H9 (cell line): ENCODE measurements at places on chromosomes 16 and 17. TPM values are rescaled to one million over a fixed set of nuclear protein-coding genes. Genes with fewer than 3 reads are reported as not detected.
A peak's percentile ranks its signal among the peaks of the same experiment; 100 is the strongest.

CEP112 gene
- 5.2 and 5.4 TPM in 2 replicates for total RNA-seq

NXN gene
- 91.7 and 93.6 TPM in 2 replicates for total RNA-seq

ACTG1 gene
- 4,136 and 4,160 TPM in 2 replicates for total RNA-seq

IRX3 gene
- 1.8 and 2.4 TPM in 2 replicates for total RNA-seq

RND2 gene
- total RNA-seq = 47.8 and 50.7 TPM in 2 replicates

TNFRSF13B gene
- 0.11 and 0.28 TPM in 2 replicates for total RNA-seq

LRRC37A gene
- total RNA-seq = 1.9 and 2.0 TPM in 2 replicates

DNA sequence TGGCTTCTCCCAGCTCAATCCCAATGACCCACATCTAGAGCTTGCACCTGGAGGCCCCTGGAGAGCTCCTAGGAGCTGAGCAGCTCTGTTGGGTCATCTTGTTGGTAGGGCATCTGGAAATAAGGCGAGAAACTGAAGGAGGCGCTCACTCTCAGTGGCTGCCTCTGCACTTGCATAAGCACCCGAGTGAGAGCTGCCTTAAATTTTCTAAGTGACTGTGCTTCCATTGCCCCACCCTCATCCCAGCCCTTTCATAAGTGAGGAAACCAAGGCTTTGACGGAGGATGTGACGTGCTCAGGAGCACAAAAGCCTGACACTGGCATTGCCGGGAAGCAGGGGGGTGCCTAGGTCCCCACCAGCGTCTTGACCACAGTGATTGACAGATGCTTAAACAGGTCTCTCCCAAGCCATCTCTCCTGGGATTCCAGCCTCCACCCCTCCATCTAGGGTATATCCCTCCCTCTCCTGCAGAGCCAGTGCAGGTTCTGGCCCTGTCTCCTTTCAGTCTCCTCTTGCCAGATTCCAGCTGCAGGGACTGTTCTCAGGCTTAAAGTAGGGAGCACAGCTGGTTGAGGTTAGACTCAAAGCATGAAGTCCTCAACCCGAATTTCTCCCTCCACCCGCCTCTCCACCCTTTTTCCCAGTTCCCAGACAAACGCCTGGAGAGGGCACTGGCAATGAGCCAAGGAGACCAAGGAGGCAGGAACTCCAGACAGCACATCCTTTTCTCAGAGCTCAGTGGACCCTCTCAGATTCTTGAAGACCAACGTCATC is 113.7 kb downstream of the IRX5 start:
- no peaks in the 10 kb centered on the region for H3K4me1 ChIP-seq
- no peak overlapping the region for H3K4me3 ChIP-seq
- H3K36me3 ChIP-seq = no peaks in the 10 kb centered on the region
- no peak overlapping the region for H3K27ac ChIP-seq
- DNase-seq = no peak

- H3K27ac ChIP-seq = no peak overlapping the region
- DNase-seq = no peak
- peak overlapping the region; percentile 99 for H3K4me3 ChIP-seq
These were observed 1.4 kb upstream of the PRPSAP2 start for GRCh38 chr17:18856570-18856915.

- H3K36me3 ChIP-seq = peaks cover 4% of the 10 kb centered on the region
- no peak overlapping the region for H3K27ac ChIP-seq
- no peak overlapping the region for H3K4me3 ChIP-seq
- no peaks in the 10 kb centered on the region for H3K27me3 ChIP-seq
- DNase-seq = peak; percentile 93
- H3K4me1 ChIP-seq = no peaks in the 10 kb centered on the region
These were observed 51.3 kb downstream of the ZFP90 start for GRCh38 chr16:68590201-68590994.

DNA sequence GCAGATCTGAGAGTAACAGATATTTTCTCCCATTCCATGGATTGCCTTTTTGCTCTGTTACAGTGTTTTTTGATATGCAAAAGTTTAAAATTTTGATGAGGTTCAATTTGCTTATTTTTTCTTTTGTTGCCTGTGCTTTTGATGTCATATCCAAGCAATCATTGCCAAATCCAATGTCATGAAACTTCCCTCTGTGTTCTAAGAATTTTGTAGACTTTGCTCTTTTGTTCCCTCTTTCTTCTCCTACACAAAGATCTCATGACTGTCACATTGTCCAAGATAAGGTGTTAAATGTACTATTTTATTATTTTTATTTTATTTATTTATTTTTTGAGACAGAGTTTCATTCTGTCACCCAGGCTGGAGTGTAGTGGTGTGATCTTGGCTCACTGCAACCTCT is 18.9 kb upstream of the KCNH6 start:
- DNase-seq = no peak
- no peak overlapping the region; the same call in 2 of the 3 replicates for H3K4me3 ChIP-seq
- H3K27ac ChIP-seq = no peak overlapping the region
- H3K27me3 ChIP-seq = no peaks in the 10 kb centered on the region; the same call in 1 of the 2 replicates

DNA sequence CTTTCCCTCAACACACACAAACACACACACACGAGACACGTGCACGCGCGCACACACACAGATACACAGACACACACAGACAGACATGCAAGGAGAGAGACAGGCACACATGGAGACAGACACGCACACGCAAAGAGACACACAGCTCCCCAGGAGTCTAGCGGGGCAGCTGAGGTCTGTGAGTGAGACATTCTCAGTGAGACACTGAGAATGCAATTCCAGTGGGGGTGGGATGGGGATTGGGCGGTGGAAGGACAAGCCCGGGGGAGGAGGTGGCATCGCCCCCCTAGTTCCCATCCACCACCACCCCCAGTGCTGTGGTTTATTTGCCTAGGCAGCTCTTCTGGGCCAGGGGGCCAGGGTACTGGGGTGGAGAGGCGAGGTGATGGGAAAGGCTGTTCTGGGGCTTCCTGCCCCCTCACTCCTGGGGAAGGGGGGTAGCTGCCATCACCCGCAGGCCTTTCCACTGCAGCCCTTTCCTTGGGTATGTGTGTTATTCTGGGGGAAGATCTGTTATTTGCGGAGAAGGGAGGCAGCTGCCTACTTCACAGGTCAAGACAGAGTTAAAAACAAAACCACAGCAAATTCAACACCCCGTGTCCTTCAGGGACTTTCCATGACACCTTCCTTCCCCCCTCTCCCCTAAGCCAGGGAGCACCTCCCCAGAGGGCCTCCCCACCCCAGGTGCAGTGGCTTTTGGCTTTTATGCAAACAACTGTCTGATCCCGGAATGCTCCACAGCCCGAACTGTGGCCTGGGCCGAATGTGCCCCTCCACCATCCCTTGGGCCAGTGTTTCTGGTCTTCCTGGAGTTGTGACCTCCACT is 18.0 kb downstream of the GRB7 start:
- no peak overlapping the region for H3K27ac ChIP-seq
- H3K36me3 ChIP-seq = no peaks in the 10 kb centered on the region
- no peaks in the 10 kb centered on the region for H3K27me3 ChIP-seq
- no peak overlapping the region for H3K4me3 ChIP-seq
- peak; percentile 34 for DNase-seq

- H3K27me3 ChIP-seq = no peaks in the 10 kb centered on the region
- H3K36me3 ChIP-seq = peaks cover 14% of the 10 kb centered on the region
- no peaks in the 10 kb centered on the region; the same call in 1 of the 2 replicates for H3K4me1 ChIP-seq
These were observed 863 bp downstream of the LIMD2 start for GRCh38 chr17:63698886-63699637.

DNA sequence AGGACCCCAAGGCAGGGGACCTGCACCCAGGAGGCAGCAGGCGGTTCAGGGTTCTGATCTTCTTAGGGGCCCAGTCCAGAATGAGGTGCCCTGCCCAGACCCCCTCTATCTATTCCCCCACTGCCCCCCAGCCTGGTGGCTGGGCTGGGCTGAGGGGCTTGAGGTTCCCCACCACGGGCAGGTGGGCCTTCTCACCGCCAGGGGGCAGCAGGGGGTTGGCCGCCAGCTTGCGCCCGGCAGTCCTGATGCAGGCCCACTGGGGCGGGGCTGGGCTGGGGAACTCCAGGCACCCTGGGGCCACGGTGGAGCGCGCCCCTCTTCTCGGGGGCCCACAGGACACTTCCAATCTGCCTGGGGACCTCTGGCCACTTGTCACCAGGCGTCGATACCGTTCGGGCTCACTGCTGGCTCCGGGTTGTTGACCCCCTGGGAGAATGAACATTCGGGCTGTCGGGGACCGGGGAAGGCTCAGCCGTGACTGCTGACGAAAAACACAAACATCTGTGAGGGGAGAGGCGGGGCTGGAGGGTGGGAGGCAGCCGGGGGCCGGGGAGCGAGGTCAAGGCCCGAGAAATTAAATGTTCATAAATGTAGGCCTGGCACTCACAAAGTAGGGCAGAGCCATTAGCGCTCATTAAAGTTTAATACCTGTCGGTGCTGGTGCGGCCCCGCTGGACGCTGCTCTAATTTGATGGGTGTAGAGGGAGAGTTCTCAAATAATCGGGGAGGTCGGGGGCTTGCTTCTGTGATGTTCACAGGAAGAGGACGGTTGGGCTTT is 219.3 kb upstream of the GSE1 start:
- H3K27me3 ChIP-seq = no peaks in the 10 kb centered on the region
- peak; percentile 76 for DNase-seq
- no peaks in the 10 kb centered on the region for H3K36me3 ChIP-seq
- H3K27ac ChIP-seq = no peak overlapping the region
- no peak overlapping the region for H3K4me3 ChIP-seq

GRCh38 chr16:81616321-81617020 is 162.6 kb upstream of the PLCG2 start:
- H3K27me3 ChIP-seq = no peaks in the 10 kb centered on the region
- H3K4me1 ChIP-seq = no peaks in the 10 kb centered on the region; the same call in 1 of the 2 replicates
- H3K27ac ChIP-seq = no peak overlapping the region
- DNase-seq = peak; percentile 49
- H3K36me3 ChIP-seq = peaks cover 6% of the 10 kb centered on the region; the same call in 2 of the 3 replicates
- no peak overlapping the region for H3K4me3 ChIP-seq

- no peak overlapping the region for H3K27ac ChIP-seq
- H3K36me3 ChIP-seq = peaks cover 50% of the 10 kb centered on the region
- DNase-seq = no peak
These were observed 5.1 kb downstream of the RASD1 start for GRCh38 chr17:17491031-17491471.

DNA sequence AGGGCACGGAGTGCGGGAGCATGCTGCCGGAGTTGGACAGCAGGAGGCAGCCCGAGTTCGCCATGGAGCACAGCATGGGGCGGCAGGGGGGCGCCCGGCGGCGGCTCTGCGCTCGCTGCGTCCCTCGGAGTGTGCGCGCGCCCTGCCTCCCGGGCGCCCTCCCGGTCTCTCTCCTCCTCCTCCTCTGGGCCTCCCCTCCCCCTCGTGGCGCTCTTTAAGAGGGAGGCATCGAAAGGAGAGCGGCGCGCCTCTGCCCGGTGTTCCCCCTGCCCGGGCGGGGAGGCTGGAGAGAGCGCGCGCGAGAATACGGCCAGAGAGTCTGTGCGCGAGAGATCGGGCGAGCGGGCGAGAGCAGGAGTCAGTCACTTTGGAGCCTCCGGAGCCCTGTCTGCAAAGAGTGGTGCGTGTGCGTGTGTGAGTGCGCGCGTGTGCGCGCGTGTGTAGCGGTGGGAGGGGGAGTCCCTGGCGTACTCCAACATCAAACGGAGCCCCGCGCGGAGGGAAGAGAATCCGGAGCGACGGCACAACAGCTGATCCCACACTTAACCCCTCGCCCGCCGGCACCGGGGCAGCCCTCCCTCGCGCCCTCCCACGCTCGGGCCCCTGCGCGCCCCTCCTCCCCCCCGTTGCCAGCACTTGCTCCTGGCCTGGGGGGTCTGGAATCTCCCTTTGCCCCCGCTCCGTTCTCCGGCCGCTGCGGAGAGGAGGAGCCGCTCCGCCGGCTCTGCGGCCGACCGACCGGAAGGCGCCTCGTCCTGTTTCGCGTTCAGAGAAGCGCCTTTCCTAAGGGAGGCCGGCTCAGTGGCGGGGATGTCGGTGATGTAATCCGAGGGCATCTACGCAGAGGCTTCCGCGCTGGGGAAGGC is 108.9 kb downstream of the ENGASE start:
- H3K36me3 ChIP-seq = no peaks in the 10 kb centered on the region
- no peaks in the 10 kb centered on the region; the same call in 1 of the 2 replicates for H3K27me3 ChIP-seq
- DNase-seq = peak; percentile 85
- no peaks in the 10 kb centered on the region for H3K4me1 ChIP-seq
- no peak overlapping the region for H3K27ac ChIP-seq

- peaks cover 7% of the 10 kb centered on the region for H3K36me3 ChIP-seq
- DNase-seq = no peak
- H3K4me3 ChIP-seq = no peak overlapping the region
- H3K4me1 ChIP-seq = no peaks in the 10 kb centered on the region
- H3K27ac ChIP-seq = no peak overlapping the region
These were observed 4.6 kb downstream of the CNTD1 start for GRCh38 chr17:42803074-42803883.

GRCh38 chr16:58855291-58855863 is 121.3 kb upstream of the GOT2 start:
- no peaks in the 10 kb centered on the region for H3K27me3 ChIP-seq
- H3K27ac ChIP-seq = no peak overlapping the region
- H3K4me3 ChIP-seq = no peak overlapping the region
- peaks cover 8% of the 10 kb centered on the region for H3K36me3 ChIP-seq

GRCh38 chr16:78220571-78220970 is 121.1 kb downstream of the WWOX start:
- no peaks in the 10 kb centered on the region for H3K27me3 ChIP-seq
- no peaks in the 10 kb centered on the region for H3K4me1 ChIP-seq
- no peak for DNase-seq
- H3K36me3 ChIP-seq = no peaks in the 10 kb centered on the region
- no peak overlapping the region for H3K4me3 ChIP-seq

DNA sequence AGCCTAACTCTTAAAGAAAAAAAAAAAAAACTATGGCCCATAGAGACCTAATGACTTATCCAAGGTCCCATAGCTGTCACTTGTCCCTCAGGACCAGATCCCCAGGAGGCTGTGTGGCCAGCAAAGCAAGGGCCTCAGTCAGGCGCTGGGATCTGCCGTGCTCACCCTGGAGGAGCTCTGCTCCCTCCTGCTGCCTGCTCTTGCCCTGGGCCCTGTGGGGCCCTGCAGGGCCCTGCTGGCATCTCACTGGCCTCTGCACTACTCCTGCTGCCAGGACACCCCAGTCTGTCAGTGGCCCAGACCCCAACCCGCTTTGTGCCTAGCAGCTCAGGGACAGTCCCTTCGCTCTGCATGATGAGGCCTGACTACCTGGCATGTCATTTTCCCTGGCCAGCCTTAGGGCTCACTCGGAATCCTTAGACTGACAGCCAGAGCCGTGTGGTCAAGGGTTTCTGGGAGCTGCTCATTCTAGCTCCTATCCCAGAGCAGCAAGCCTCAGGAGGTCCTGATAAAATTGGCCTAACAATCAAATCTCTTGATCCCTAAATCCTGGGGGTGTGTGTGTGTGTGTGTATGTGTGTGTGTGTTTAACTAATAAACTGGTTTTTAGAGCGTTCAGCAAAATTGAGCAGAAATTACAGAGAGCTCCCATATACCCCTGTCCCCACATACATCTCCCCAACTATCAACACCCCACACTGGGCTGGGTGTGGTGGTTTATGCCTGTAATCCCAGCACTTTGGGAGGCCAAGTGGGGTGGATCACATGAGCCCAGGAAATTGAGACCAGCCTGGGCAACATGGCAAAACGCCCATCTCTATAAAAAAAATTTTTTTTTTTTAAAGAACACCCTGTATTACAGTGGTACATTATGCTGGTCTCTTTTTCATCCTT is 21.7 kb downstream of the KATNIP start:
- H3K36me3 ChIP-seq = no peaks in the 10 kb centered on the region
- H3K4me1 ChIP-seq = no peaks in the 10 kb centered on the region
- no peak overlapping the region; the same call in 2 of the 3 replicates for H3K4me3 ChIP-seq
- no peaks in the 10 kb centered on the region for H3K27me3 ChIP-seq

- no peak for DNase-seq
- no peak overlapping the region for H3K4me3 ChIP-seq
- H3K27ac ChIP-seq = no peak overlapping the region
- H3K27me3 ChIP-seq = no peaks in the 10 kb centered on the region
- no peaks in the 10 kb centered on the region; the same call in 2 of the 3 replicates for H3K36me3 ChIP-seq
- no peaks in the 10 kb centered on the region for H3K4me1 ChIP-seq
These were observed 34.2 kb downstream of the ENGASE start for GRCh38 chr17:79108870-79109269.

- peaks cover 2% of the 10 kb centered on the region; the same call in 1 of the 2 replicates for H3K4me1 ChIP-seq
- DNase-seq = no peak
- H3K36me3 ChIP-seq = peaks cover 9% of the 10 kb centered on the region; the same call in 2 of the 3 replicates
- peak overlapping the region; percentile 97 for H3K4me3 ChIP-seq
- no peaks in the 10 kb centered on the region for H3K27me3 ChIP-seq
These were observed 929 bp downstream of the TMEM11 start for GRCh38 chr17:21212826-21213637.
